Neural progenitor cell (in vitro differentiated cells): ENCODE measurements at places on chromosomes 1 and 21. TPM values are rescaled to one million over a fixed set of nuclear protein-coding genes. Genes with fewer than 3 reads are reported as not detected.

DNA sequence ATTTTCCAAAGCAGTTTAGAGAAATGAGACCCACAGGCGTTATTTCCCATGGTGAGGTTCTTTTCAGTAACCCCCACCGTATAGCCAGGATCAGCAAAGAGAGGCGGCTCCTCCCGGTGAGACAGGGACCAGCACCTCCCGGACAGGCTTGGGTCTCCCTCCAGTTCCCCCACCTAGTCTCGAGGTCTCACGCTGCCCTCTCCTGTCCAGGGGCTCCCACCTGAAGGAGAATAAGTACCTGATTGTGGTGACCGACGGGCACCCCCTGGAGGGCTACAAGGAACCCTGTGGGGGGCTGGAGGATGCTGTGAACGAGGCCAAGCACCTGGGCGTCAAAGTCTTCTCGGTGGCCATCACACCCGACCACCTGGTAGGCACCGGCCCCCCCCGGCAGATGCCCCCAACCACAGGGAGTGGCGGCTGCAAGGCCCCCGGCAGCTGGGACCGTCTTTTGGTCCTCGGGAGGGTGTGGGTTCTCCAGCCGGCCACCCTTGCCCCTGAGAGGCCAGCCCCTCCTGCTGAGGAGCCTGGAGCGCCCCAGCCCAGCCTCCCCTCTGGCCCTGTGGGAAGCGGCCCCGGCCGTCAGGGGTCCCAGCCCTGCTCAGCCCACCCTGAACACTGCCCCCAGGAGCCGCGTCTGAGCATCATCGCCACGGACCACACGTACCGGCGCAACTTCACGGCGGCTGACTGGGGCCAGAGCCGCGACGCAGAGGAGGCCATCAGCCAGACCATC is 4.9 kb downstream of the COL6A1 start:
- no peak overlapping the region for H3K27ac ChIP-seq
- DNase-seq: no peak
- H3K27me3 ChIP-seq: peaks cover 20% of the 10 kb centered on the region
- H3K36me3 ChIP-seq: no peaks in the 10 kb centered on the region
- H3K4me3 ChIP-seq: no peak overlapping the region
- H3K4me1 ChIP-seq: no peaks in the 10 kb centered on the region

DNA sequence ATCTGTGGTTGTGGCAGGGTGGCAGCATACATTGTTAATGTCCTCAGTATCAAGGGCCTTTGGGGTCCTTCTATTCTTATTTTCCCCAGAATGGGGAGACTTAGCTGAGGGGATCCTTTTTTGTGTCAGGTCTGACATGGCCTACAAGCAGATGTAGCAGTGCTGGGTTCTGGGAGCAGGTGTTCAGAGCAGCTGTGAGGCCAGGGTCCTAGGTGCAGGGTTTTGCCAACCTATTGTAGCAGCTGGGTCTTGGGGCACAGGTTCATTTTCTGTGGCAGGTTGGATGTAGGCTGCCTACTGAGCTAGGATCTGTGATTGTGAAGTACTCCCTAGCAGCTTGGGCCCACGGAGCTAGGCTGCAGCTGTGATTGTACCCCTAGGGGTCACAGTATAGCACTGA is 60.1 kb downstream of the DIPK1A start:
- H3K27ac ChIP-seq: no peak overlapping the region
- H3K4me3 ChIP-seq: no peak overlapping the region
- no peaks in the 10 kb centered on the region for H3K4me1 ChIP-seq
- DNase-seq: no peak
- no peaks in the 10 kb centered on the region for H3K36me3 ChIP-seq
- no peaks in the 10 kb centered on the region for H3K27me3 ChIP-seq

- DNase-seq: no peak
- H3K4me1 ChIP-seq: no peaks in the 10 kb centered on the region
These were observed 81.6 kb upstream of the LRRC8D start for GRCh38 chr1:89739013-89739843.

DNA sequence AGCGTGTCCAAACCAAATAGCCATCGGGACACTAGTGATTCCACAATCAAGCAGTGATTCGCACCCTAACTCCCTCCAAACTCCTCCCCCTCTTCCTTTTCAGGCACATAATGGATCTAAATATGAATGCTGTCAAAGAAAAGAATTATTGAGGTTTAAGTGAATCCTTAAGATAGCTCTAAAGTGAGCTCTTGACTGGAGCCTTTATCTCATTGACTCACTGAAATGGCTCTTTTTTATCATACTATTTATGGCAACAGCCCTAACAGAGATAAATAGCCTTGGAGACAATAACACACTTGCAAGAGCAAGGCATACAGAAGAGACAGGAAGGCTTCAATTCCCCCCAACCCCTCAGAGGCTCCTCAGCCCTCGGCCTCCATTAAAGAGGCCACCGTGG is 143.3 kb downstream of the PLXNA2 start:
- H3K4me3 ChIP-seq: no peak overlapping the region
- no peak overlapping the region for H3K27ac ChIP-seq
- peaks cover 43% of the 10 kb centered on the region for H3K4me1 ChIP-seq
- H3K27me3 ChIP-seq: no peaks in the 10 kb centered on the region

DNA sequence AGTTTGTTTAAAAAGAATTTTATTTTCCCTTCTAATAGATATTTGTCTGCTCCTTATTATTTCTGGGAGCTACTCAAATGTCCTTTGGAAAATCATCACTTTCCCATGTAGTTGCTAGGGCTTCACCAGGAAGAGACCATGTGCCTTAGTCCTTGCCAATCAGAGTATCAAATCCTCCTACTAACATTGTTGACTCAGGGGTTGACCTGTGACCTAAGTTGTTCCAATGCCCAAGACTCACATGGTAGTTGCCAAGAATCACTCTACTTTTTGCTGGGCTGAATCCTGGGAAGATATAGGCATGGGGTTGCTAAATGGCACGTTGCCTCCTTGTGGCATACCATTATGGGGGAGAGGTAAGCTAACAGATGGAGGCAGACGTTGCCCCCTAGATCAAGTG is 58.2 kb upstream of the FOXD3 start:
- H3K4me1 ChIP-seq: no peaks in the 10 kb centered on the region
- DNase-seq: no peak
- H3K27ac ChIP-seq: no peak overlapping the region
- no peaks in the 10 kb centered on the region for H3K36me3 ChIP-seq
- no peak overlapping the region for H3K4me3 ChIP-seq

- H3K4me1 ChIP-seq: peaks cover 8% of the 10 kb centered on the region
- no peak overlapping the region for H3K4me3 ChIP-seq
- no peaks in the 10 kb centered on the region for H3K36me3 ChIP-seq
These were observed 67.5 kb downstream of the DISC1 start for GRCh38 chr1:231694075-231694431.

The LORICRIN gene
- total RNA-seq: not detected in 2 replicates
